CD4-positive, alpha-beta T cell treated with Interleukin-10 for 1 hour (primary cell): ENCODE measurements at places on chromosomes 16 and 17.
A peak's percentile ranks its signal among the peaks of the same experiment; 100 is the strongest.

DNA sequence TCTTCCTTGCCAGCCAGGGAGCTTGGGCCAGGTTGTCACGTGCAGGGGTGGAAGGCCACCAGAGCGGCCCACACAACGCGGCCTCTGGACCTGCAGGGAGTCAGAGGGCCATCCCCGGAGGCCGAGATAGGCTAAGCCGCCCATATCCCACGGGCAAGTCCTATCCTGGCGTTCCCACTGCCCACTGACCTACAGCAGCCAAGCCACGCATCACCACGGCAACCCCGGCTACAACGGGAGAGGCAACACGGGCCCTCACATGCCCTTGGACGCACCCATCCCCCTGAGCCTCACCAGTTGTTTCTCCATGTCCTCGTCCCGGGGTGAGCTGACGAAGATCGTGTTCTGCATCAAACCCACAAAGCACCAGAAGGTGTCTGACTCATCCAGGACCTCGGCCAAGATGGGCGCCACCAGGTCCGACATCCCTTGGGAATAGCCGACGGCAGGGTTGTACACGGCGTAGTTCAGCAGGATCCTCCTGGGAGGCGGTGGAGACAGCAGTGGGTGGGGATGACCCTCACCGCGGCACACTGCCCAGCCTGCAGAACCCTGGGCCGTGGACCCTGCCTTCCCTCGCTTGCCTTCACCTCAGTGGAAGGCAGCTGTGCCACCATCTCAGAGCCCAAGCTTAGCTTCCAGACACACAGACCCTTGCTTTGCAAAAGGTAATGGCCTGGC lies 88.2 kb downstream of the TBC1D16 start:
- DNase-seq = no peak

DNA sequence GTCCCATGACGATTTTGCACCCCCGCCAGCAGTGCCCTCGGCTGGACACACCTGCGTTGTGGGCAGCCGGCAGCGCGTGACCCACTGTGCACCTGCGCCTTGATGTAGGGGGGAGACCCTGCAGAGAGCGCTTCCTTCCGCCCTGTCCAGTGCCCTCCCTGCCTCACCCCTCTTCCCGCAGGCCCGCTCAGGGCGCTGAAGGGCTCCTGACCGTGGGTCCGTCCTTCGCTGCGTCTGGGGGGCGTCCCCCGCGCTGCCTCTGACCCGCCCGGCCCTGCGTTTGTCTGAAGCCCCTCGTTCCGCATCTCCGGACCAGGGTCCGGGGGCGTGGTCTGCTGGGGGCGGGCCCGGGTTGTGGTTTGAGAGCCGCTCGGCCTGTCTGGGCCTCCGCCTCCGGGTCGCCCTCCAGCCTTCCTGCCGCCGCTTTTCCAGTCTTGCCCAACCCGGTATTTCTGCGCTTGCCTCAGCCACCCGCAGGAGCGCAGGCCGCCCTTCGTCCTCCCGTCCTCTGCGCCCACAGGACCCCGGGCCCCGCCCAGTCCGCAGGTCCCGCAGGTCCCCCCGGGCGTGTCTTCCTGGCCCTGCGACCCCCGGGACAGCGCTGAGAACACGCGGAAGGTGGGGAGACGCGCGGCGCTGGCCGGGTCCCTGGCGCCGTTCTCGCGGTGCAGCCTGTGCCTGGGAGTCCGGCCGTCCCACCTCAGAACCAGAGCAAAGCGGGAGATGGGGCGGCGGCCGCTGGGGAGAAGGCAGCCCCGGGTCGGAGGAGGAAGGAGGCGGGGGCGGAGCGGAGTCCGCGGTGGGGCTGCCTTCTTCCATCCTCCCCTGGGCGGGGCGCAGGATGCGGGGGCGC lies 4.0 kb upstream of the IL17C start:
- peak; percentile 58 for DNase-seq

GRCh38 chr17:57874434-57875289 lies 24.8 kb upstream of the MRPS23 start:
- DNase-seq = no peak

DNA sequence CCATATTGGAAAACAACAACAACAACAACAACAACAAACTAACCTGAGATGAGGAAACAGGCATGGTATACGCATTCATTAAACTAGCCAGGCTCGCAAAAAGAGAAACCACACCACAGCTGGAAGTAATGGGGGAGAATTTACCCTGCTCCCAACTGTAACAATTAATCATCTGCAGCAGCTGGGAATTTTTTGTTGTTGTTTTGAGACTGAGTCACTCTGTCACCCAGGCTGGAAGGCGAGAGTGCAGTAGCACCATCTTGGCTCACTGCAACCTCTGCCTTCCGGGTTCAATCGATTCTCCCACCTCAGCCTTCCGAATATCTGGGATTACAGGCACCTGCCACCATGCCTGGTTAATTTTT lies 16.3 kb downstream of the PRPSAP1 start:
- DNase-seq = no peak
